ENCODE measurements at places on chromosomes 7 and 10. TPM values are rescaled to one million over a fixed set of nuclear protein-coding genes. Genes with fewer than 3 reads are reported as not detected.
A peak's percentile ranks its signal among the peaks of the same experiment; 100 is the strongest.

The GAD2 gene
- polyA plus RNA-seq, result not detected

The SP4 gene
- 3.1 TPM for polyA plus RNA-seq

GRCh38 chr7:128303643-128304042 lies 40.1 kb downstream of the RBM28 start:
- DNase-seq, result no peak

The TMEM26 gene
- polyA plus RNA-seq, result 1.0 TPM

DNA sequence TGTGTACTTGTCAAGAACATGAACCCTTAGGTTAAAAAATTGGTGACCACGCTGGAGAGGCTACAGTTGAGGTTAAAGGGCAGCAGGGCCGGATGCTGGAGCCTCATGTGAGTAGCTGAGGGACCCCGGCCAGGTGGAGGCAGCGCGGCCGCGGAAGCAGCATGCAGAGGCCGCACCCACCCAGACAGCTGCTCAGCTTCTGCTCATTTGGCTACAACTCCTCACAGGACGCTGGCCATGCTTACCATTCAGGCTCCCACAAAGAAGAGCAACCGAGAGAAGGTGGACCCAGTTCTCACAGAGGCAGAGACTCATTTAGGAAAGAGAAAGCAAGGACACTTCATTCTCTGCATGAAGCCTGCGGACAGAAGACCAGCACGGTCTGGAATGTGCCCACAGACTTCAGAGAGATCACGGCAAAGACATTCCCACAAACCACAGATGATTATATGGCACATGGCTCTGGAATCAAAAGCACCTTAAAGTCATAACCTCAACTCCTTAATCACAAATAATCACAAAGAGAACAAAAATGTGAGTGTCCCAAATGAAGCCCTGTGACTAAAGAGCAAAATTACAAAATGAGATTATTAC lies 94.4 kb downstream of the VOPP1 start:
- peak; percentile 55 for DNase-seq

- no peak for DNase-seq
Measured at GRCh38 chr10:13758312-13758711, 171.5 kb downstream of the PRPF18 start.

DNA sequence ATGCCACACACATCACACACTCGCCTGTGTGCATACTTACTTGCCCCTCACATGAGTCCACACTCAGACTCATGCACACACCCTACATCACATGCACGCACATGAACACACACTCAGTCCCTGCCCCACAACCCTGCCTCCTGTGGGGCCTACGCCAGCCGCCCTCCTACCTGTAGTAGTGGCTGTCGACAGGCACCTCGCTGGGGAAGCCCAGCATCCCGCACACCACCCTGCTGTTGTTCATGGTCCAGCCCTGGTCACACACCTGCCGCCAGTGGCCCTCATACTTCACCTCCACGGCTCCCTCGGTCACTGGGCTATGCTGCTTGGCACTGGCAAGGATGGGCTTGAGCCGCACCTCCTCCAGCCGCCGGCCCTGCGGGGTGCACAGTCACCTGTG lies 7.2 kb downstream of the LOXL4 start:
- peak; percentile 70 for DNase-seq

The MALSU1 gene
- polyA plus RNA-seq, result 28.3 TPM

DNA sequence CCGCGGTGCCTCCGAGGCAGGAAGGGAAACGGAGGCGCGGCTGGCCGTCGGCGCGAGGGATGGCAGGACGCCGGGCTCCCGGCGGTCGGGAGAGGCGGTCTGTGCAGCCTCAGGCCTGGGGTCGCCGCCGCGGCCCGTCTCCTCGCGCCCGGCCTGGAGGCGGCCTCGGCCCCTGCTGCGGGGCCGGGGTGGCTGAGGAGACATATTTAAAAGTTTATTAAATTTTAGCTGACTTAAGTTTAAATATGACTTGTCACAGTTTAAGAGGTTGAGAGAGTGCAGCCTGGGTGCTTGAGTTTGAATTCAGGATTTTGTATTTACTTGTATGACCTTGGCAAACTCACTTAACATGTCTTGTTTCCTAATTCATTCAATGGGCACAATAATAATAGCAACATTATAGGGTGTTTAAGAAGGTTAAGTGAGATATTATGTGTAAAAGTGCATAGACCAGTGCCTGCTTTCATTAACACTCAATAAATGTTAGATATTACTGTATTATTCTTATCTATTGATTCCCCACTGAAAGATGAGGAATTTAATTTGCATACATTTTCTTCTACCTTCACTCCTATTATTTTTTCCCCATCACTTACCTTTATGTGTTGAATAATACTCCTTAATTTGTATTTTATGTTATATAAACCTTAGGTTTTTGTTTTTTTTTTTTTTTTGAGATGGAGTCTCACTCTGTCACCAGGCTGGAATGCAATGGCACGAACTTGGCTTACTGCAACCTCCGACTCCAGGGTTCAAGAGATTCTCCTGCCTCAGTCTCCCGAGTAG lies 718 bp downstream of the DYNC2I1 start:
- DNase-seq, result no peak

DNA sequence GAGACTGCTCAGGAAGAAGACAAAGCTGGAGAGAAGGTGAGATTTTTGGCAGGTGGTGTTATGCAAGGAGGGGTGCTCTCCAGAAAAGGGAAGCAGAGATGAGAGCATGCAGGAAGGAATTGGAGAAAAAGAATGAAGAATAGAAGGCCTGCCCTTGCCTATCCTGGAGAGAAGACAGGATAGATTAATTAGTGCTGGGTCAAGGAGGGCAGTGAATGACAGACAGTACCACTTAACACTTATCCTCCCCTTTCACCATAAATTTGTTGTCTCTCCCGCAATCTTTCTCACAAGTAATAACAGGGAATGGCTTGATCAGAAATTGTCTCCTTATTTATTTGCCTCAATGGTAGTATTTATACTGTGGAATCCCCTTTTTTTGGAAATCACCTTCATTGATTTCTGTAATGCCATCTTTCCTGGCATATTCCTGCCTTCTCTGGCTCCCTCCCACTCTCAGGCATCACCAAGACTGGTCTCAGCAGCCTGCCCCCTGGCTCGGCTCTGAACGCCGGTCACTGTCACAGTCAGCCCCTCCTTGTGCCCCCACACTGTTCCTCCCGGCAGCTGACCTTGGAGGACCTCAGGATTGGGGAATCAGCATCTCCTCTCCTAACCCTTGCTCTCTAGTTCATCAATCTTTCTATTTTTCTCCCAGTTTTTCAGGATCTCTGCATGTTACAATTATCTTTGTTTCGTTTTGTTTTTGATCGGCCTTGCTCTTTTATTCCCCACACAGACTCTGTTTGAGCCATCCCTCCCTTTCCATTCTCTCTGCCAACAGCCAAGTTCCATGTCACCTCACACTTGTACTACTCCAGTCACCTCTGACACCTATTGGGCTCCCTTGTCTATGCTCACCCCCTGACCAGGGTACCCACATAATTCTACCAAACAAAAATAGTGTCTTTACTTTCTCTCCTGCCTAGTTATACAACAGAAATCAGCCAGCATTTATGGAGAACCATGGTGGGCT lies 294.2 kb downstream of the PLXDC2 start:
- DNase-seq, result no peak

DNA sequence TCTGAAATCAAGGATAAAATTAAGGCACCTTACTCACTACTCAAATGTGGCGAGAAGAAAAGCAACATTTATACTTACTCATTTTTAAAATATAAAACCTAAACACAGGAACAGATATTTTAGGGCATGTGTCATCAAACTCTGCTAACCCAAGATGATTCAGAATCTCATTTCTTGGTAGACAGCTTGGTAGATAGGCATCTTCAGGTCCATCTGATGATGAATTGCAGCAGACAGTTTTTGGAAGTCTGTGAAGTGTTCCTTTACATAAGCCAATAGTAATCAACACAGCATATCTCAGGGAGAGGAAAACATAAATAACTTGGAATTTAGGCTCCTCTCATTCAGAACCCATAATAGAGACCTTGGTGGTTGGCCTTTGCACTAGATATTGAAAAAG lies 3.4 kb downstream of the HIPK2 start:
- DNase-seq, result no peak

The MMP21 gene
- 0.19 TPM for polyA plus RNA-seq

DNA sequence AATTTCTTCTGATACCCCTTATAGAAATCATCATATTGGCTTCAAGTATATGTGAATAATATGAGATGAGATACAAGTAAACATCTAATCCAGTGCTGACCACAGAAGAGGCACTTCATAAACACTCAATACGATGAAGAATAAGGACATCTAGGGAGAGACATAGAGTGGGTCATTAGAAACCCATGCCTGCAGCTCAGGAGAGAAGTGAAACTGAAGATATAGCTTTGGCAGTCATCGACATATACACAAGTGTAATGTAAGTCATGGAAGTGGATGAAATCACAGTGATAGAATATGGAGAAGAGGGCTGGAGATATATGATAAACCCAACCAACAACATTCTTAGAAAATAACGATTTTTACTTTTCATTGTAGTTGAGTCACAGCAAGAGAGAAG lies 665.0 kb downstream of the PARD3 start:
- DNase-seq, result no peak
